Progenitor cell of endocrine pancreas (in vitro differentiated cells): ENCODE measurements at places on chromosomes 11 and 22.

GRCh38 chr11:103806130-103806895 is 230.1 kb upstream of the DDI1 start:
- no peak for DNase-seq

- DNase-seq: no peak
Measured at GRCh38 chr11:3184732-3185347, 19.7 kb upstream of the OSBPL5 start.

DNA sequence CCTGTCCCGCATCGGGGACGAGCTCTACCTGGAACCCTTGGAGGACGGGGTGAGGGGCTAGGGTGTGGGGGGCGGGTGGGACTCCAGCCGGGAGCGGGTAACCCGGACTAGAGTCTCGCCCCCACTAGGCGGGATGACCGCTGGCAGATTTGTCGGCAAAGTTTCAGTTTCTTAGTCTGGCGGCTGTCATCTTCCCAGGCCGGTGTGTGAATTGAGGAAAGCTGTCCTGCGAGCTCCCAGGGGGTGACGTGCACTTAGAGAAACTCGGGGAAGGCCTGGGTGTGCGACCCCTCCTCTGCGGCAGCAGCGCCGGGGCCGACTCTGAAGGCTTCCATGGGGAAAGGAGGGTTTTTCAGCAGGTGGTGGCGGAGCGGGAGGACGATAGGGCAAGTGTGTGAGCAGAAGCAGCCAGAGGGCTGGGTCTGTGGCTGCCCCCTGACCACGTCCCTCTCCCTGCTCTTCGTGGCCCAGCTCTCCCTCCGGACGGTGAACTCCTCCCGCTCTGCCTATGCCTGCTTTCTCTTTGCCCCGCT is 463 bp downstream of the RAD9A start:
- DNase-seq: no peak

- DNase-seq: no peak
Measured at GRCh38 chr22:45632791-45633515, 38.7 kb upstream of the ATXN10 start.

GRCh38 chr11:131665344-131665968 is 295.0 kb downstream of the NTM start:
- DNase-seq: no peak

DNA sequence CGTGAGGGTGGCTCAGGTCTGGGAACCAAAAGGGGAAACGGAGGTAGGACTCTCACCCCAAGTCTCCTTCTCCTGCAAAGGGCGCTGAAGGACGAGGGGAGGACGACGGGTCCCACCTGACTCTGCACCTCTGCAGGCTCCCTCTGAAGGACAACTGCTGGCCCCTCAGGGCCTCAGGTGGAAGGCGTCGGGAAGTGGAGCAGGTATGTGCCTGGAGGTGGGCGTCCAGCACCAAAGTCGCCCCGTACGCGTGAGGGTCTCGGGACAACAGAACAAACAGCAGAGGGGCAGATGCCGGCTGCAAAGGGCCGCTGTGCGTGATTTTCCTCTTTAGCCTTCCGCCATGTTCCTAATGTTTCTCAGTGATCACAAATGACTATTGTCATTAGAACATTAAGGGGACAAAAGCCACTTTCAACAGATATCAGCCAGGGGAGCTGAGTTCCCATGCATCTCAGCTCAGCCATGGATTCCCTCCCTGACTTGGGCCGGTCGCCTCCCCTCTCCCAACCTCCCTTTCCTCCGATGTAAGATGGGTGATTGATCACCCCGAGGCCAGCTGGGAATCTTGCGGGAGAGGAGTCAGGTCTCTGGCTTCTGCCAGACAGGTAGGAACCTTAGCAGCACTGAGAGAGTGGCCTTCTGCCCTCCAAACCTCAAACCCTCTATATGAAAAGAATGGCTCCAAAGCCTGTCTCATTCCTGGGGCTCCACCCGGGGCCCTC is 836 bp downstream of the SLC16A8 start:
- DNase-seq: no peak

DNA sequence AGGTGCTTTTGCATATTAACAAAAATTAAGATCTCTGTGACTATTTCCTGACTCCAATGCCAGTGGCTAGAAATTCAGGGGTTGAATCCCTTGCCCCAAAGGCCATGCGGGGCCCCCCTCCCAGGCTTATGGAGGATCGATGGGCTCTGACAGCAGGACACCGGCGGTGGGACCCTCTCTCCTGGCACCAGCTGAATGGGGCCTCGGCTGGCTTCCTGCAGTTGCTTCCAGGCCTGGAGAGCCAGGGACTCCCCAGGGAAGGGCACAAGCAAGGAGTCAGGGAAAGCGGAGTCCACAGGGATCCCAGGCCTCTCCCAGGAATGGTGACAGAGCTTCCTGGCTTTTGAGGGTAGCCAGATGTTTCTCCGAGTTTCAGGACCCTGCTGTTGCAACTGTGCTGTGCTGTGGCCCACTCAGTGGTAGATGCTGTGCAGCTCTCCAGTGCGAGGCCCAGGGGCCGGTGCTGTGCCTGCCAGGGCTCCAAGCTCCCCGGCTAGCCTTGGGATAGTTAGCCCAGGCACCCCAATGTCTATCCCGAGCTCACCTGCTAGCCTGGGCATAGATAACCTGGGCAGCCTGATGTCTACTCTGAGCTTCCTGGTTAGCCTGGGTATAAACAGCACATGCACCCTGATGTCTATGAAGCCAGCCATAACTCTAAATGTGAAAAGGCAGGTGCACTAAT is 372.6 kb downstream of the SHANK2 start:
- DNase-seq: no peak

DNA sequence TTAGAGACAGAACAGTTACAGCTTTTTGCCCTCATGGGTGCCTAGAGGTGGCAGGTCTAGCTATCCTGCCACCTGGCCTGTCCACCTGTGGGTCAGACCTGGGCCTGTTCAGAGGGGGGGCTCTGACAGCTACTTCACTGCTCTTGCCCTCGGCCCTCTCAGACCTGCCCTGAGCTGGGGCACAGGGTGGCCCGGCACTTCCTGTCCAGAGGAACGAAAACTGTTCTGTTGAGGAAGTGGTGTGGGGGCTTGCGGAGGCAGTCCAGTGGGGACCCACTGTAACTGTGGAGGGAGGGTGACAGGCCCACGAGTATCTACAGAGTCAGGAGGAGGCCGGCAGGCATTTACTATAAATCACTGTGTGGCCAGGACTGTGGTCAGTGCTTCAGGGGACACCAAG is 16.2 kb downstream of the TESMIN start:
- no peak for DNase-seq

GRCh38 chr22:19772422-19772672 is 11.8 kb downstream of the TBX1 start:
- no peak for DNase-seq

DNA sequence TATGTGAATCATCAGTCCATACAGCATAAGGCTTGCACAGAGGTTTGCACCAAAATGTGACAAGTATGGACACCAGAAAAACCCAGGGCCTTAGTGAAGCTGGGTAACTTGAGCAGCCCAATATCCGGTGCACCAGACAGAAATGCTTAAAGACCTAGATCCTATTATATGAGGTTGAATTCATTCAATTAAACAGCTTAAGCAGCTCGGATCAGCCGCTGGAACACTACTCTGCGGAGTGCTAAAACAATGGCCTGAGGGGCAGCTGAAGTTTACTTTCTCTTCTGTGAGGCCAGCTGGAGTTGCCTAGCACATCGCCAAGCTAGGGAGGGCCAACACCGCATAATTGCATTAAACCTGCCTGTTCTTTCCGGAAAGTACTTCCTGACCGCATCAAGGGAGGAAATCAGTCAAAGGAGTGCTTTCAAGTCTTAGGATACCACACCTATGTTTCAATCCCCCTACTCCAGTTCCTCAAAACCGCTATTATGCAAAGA is 17.0 kb upstream of the FAM181B start:
- no peak for DNase-seq

GRCh38 chr11:126311401-126312291 is 7.8 kb downstream of the DCPS start:
- DNase-seq: no peak

- DNase-seq: no peak
Measured at GRCh38 chr11:35554491-35555437, 29.3 kb upstream of the PAMR1 start.

DNA sequence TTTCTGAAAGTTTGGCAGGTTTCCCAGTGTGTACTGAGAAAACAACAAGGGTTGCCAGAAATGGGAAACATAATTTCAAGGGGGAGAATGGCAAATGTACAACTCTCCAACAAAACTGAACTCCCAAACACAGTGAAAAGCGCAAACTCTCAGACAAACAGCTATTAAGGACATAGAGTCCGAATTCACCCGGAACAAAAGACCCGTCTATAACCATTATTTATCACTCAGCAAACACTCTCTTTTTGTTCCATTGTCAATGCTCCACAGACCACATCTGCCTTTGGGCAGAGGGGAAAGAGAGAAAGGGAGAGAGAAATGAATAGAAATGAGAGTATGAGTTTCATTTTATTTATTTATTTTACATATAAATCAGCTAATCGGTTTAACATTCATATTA is 21.7 kb downstream of the KIRREL3 start:
- no peak for DNase-seq

DNA sequence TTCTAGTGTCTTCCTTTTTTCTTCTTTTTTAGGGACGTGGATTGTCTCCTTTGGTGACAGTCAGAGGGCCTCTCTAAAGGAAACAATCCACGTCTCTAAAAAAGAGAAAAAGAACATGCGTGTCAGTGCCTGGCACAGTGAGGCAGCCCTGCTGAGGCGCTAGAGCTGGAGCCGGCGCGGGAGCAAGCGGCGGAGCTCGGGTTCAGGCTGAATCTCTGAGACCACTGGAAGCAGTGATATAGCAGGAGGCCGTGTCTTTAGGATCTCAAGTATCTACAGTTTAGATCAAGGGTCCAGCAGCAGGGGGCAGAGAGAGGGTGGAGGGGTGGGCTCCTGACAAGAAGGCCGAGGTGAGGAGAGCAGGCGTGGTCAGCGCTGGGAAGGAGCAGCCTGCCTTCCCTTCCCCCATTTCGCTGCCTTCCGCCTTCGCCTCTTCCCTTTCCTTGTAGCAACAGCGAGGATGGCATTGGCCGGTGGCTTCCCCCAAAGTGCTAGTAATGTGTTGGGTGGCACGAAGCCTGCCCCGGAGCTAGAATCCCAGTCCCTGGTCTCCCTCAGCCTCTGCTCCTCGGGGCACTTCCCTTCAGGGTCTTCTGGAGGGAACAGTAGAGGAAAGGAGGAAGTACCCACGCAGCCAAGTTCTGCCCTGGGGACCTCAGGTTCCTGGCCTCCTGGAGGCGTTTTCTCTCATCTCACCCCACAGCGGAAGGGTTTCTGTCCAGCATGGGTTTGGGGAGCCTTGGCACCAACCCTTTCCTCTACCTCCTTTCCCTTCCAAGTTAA is 28.2 kb upstream of the RAB1B start:
- no peak for DNase-seq

GRCh38 chr11:45185228-45185729 is 38.8 kb downstream of the PRDM11 start:
- no peak for DNase-seq

- DNase-seq: no peak
Measured at GRCh38 chr11:32430568-32431381, 4.6 kb downstream of the WT1 start.

- DNase-seq: no peak
Measured at GRCh38 chr22:27029584-27030130, 372.3 kb downstream of the MIAT start.

DNA sequence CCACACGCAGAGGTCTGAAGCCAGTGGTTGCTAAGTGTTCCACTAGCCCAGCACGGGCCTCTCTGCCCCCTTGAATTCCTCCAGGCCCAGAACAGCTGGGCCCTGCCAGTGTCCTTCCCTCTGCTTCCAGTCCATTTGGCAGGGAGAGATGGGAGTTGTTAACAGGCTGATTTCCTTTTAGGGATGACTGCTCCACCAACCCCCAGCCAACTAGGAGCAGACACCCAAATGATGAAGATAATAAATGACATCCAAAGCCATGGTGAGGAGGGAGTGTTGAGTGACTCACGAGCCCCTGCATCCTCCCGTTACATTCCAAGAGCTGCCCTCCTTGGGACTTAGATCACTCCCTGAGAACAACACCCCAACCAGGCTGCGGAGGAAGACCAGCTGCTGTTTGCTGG is 20.6 kb downstream of the PARVA start:
- no peak for DNase-seq

DNA sequence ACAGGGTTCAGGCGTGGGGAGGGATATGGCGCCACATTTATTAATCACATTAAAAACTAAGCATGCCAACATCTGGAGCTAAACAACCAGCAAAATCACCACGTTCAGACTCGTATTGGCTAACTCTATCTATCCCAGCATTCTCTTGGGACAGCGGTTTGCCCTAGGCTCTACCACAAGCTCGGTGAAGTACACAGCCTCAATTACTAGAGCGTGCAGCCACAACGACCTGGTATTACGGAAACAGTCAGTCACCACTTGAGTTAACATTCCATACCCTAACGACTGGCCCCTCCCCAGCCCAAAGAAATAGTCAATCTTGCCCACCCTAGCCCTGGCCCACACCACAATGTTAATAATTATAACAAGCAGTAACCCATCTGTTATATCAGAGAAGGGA is 32.1 kb downstream of the APOL5 start:
- no peak for DNase-seq

DNA sequence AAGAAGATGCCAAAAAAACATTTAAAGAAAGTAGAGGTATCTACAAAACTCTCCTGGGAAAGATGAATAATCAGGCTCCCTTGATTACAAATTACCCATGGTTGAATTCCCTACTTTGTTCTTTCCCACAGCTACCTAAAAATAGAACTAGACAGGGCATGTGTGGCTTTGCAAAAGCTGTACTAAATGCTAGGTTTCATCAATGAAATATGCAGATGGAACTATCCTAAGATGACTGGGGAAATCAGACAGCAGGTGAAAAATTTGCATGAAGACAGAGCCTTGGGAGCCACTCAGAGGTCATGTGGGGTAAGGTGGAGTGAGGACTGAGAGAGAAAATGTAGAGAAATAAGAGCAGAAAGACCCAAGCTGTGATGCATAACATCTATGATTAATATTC is 14.7 kb downstream of the LAYN start:
- DNase-seq: no peak
